NCI-H526 (cell line): ENCODE measurements at places on chromosomes 7 and 10.

DNA sequence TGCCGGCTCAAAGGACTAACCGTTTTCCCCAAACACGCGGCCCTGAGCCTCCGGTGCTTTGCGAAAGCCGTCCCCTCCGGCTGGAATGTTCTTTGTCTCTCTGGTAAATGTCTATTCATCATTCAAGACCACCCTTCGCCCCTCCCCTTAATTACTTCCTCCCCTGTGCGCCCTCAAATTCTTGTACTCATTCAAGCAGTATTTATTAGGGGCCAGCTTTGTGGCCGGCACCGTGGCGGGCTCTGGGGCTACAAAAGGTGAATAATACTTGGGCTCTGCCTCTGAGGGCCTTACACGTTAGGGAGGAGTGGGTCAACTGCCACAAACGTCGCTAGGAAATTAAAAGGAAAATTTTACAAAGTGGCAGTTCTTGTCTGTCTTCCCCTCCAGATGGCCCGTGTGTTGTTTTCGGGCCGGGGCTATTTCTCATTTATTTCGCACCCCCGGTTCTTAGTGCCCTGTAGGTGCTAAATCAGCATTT is 1.5 kb upstream of the MEST start:
- no peak for DNase-seq

DNA sequence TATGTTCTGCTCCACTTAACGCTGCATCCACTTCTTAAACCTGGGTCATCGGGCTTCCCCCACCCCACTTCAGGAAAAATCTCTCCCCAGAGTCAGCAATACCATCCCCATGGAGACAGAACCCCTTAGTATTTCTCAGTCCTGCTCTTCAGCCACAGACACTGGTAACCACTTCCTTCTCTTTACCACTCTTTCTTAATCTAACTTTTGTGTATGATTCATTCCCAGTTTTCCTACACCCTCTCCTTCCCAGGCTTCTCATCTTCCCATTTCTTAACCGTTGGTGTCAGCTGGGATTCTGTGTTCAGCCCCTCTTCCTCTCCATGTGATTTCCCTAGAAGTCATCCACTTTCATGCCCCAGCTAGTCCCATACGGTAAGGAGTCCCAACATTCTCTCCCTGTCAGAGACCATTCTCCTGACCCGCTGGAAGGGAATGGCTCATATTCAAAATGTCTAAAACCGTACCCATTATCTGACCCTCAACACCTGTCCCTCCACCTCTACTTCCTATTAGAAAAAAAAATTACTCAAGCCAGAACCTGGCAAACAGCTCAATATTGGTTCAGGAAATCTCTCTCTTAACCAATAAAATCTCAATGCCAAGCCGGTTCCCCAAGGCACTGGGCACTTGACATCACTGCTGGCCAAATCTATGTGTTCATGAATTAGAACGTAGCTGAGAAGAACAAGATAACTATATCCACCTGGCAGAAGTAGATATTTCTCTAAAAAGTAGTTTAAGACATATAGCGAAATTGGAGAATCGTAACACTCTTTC is 89.4 kb downstream of the DGKI start:
- peak; percentile 23 for DNase-seq

DNA sequence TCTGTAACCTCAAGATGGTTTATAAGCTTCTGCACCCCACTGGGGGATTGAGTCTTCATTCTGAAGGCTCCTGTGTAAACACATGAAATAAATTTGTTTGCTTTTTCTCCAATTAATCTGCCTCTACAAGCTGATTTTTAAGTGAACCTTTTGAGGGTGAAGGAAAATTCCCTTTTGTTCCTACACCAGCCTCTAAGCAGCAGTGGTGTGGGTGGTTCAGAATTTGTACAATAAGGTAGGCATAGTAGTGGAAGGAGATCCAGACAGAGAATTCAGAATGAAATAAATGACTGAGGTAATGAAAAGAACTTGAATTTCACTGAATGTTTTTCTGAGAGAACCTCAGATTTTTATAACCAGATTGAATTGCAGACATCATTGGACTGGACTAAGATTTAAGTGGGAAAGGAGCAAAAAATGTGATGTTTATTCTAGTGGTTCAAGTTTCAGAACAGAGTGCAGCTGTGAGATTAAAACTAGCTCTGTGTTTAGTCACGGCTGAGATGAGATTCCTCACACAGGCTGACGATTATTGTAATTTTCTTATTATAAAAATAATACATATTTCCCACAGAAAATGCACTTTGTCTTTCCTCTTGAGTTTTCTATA is 1162.2 kb downstream of the TYW1 start:
- DNase-seq, result no peak

DNA sequence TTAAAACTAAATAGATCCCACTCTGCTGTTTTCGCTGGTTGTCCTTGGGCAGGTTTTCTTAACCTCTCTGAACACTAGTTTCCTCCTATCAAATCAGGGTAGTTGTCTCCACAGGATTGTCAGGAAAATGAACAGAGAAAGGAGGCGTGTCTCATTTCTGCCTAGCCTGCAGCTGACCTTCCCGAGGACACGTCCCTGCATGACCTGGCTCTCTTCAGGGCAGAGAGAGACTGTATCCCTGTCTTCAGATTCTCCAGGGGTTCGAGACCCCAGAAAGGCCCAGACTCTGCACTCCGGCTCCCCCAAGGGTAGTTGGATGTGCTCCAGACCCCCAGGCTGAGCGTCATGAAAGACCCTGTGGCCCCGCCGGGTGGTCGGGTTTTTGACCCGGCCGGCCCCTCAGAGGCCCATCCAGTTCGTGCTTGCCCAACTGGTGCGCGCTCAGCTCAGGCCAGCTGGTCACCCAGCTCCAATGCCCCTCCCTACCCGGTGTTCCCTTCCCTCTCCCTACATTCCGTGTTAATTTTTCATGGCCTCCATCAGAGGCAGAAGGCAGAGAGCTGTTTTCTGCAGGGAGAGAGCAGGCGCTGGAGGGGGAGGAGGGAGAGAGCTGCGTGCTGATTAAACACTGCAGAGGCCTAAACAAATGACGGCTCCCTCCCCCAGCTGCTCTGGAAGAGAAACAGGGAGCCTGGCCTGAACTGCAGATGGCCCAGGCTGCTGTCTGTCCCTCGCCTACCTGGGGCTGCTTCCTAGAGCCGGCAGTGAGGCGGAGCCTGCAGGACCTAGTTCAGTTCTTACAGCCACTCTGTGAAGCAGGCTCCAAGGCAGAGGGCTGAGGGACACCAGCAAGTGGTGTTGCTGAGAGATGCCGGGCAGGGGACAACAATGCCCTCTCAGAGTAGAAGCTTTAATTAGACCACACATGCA is 86.2 kb upstream of the PPIF start:
- DNase-seq, result peak; percentile 86

- no peak for DNase-seq
These were observed 45.3 kb upstream of the PDLIM1 start for GRCh38 chr10:95335933-95336699.

DNA sequence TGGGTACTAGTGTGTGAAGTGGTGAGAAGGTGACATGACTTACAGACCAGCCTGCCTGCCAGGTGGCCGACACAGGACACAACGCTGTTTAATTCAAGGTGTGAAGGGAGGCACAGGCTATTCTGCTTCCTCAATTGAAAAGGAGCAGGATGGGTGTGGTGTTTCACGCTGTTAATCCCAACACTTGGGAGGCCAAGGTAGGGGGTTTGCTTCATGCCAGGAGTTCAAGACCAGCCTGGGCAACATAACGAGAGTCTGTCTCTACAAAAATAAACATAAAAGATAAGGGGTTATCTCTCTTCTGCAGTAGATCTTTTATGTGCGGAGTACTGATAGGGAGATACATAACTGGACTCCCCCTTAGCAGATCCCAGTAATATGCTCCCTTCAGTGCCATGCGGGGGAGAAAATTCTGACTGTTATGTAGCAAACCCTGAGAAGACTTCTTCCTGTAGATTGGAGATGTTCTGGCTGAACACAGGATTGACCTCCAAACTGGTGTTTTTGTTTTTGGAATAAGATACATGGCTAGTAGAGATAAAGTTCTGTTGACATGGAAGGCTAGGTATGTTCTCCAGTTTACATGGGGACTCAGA is 63.2 kb downstream of the CCNY start:
- DNase-seq, result no peak

DNA sequence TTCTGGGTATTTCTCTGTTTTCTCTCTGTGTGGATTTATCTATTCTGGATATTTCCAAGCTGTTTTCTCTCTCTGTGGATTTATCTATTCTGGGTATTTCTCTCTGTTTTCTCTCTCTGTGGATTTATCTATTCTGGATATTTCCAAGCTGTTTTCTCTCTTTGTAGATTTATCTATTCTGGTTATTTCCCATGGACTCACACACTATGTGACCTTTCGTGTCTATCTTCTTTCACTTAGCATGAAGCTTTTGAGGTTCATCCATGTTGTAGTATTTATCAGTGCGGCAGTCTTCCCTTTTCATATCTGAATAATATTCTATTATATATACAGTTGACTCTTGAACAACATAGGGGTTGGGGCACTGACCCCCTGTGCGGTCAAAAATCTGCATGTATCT is 435.0 kb upstream of the CNTNAP2 start:
- DNase-seq, result no peak

DNA sequence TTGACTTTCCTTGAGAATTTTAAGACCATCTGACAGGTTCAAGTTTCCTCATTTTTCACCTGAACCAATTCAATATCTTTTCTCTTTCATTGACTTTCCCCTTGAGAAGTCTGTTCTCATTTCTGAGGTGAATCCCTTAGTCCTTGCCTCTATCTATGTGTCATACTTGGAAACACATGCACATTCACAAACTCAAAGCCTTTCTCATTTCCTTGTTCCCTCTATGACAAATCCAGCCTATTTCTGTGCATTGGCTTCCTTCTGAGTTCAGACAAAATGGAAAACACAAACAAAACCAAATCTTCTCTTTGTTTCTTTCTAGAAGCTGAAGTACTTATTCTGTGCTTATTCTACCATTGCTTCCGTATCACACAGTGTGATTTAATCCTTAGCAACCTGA is 13.8 kb downstream of the PTTG1IP2 start:
- no peak for DNase-seq

- DNase-seq, result no peak
These were observed 72.2 kb downstream of the MCU start for GRCh38 chr10:72764151-72764550.

DNA sequence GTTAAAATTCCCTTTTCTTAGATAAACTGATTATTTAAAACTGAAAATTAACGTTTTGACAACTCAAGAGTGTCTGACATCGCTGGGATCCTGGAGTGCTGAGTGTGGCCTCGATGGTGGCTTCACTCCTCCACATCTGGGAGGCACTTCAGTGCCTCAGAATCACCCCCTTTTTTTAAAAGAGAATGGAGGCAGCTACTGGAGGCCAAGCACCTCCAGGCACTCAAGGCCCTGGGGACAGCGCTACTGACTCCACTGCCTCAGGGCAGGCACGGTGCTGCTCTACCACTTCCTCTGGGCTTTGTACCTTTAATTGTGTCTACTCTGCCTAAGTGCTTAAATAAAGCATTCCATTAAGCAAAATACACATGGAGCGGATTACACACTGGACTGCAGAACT is 27.2 kb upstream of the NCAPG2 start:
- DNase-seq, result no peak

- no peak for DNase-seq
These were observed at the start of gene VSTM4 for GRCh38 chr10:49115015-49115795. Gene VSTM4 (minus strand): TSS chr10:49115522. CDS start chr10:49115485, 37 bp downstream.

GRCh38 chr10:8665322-8665721 is 610.8 kb downstream of the GATA3 start:
- no peak for DNase-seq

DNA sequence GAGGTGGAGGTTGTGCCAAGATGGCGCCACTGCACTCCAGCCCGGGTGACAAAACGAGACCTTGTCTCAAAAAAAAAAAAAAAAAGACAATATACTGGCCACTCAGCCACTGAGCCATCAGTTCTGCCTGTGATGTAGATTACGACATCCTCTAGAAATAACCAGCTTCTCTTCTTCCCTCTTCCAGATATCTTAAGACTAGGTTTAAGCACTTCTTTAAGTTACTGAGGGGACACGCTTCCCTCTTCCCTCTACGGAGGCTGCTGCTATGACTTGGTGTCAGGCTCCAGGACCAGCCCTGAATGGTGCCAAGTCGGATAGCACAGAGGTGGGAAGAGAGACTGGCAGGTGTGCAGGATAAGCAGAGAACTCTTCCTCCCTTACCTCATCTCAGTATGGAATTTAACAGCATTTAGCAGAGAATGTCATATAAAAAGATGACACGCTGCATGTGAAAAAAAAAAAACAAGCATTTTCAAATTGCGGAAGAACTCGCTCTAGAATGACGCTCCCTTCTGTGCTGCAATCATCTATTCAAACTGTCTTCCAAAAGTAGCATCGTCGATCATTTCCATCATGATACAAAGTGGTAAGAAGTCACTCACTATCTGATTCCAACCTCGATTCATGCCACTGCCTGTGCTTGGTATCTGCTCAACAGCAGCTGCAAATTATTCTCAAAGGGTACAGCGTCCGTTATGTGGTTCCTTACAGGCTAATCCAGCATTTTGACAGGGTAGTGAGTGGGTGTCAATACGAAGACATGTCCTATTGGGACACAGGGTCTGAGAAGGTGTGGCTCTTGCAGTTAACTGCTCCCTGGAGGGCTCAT is 13.8 kb downstream of the DAGLB start:
- no peak for DNase-seq

DNA sequence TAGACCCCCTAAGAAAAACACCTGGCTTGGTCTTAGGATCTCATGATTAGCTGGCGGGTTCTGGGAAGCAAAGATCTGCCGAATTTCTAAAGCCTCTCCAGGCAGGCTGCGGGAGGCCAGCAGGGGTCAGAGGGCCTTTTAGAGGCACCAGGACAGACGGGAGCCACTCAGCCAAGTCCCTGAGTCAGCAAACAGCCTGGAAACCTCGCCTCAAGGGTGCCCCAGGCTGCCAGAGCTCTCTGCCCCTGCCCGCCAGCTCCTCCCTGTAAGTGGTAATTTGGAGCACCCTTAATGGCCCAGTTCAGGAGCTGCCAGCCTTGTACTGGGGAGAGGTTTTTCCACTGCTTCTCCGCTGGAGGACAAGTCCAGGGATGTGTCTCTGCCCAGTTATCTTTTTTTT is 88.7 kb downstream of the HIP1 start:
- DNase-seq, result no peak

DNA sequence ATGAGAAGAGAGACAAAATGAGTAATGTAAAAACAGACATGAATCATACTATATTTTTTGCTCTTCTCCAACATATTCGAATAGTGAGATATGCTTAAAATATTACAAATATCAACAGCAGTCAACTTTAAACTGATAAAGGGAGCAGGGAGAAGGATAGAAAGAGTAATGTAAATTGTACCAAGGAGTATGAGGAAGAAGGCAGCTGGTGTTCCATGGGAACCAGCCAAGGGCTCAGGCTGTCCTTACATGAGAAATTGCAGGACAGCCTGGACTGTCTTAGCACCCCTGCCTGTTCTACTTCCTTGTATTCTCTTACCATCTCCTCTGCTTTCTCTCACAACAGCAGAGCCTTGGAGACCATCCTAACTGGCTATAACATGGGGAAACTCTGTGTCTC is 128.7 kb downstream of the TSPAN12 start:
- DNase-seq, result no peak

GRCh38 chr7:15068324-15068723 is 165.8 kb upstream of the DGKB start:
- no peak for DNase-seq

DNA sequence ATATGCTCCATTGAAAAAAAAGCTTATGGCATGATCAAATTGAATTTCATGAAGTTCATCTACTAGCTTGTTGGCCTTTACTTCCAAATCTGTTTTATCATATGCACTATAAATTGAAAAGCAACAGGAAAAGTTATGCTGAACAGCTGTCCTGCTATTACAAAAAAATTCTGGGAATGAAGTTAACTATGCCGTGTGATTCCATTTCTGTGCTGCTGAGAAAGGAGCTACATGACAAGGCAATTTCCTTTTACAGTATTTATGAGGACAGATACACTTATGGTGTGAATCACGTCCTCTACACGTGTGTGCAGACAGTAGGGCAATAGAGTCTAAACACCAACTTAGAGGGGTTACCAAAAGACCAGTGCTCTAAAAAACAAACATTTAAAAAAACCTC is 426.5 kb upstream of the AKR1E2 start:
- no peak for DNase-seq
